ENCODE measurements at places on chromosomes 6 and 20.

- no peak for DNase-seq
Measured at GRCh38 chr20:40583636-40584035, 105.4 kb downstream of the MAFB start.

- no peak for DNase-seq
Measured at GRCh38 chr6:134964451-134965203, 14.7 kb upstream of the ALDH8A1 start.

GRCh38 chr20:51665543-51666118 is 102.6 kb downstream of the ATP9A start:
- no peak for DNase-seq

DNA sequence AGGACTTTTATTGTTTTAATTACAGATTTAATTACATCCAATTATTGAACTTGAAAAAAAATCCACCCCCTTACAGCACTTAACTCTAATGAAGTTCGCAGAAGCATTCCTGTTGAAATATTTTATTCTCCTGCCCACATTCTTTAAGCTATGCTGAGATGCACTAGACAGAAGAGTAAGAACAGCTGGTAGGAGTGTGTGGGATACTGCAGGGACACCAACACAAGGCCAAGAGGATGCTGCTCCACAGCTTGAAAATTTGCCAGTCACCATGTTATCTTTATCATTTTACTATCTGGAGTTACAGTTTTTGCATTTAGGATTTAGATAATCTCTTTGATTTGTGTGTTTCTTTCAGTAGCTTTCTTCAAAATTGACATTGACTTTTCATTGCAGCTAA is 180.7 kb downstream of the EPHA7 start:
- DNase-seq: no peak
